ENCODE measurements at places on chromosomes 13 and 19.

DNA sequence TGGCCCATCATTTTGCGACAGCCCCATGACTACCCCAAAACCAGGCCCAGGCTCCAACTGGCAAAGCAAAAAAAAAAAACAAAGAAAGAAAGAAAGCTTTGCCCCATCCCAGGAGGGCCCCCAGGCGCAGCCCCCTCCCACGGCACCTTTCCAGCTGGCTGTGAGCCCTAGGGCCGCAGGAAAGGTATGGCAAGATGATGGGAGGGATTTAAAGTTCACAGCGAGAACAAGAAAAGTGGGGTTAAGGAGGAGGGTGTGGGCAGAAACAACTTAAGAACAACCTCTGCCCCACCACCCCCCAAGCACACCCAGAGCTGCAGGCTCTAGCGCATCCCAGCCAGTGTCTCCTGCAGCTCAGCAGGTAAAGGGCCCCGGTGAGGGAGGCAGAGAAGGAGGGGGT lies at the start of gene CYP2F1:
CYP2F1 (plus strand) TSS at position 301 of the 400 bp plus-strand sequence. CDS start 1,757 bp downstream, outside the sequence.
- DNase-seq, result no peak

DNA sequence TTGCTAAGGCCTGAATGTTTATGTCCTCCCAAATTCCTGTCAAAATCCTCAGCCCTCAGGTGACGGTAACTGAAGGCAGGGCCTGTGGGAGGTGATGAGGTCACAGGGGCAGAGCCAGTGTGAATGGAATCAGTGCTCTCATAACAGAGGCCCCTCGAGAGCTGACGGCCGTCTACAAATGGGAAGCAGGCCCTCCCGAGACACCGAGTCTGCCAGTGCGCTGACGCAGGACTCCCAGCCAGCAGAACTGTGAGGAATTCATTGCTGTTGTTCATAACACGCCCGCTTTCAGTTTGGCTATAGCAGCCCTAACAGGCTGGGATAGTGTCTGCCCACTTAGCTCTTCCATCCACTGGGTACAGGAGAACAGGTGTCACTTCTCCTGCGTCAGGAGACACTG lies 41.2 kb downstream of the CARS2 start:
- no peak for DNase-seq

DNA sequence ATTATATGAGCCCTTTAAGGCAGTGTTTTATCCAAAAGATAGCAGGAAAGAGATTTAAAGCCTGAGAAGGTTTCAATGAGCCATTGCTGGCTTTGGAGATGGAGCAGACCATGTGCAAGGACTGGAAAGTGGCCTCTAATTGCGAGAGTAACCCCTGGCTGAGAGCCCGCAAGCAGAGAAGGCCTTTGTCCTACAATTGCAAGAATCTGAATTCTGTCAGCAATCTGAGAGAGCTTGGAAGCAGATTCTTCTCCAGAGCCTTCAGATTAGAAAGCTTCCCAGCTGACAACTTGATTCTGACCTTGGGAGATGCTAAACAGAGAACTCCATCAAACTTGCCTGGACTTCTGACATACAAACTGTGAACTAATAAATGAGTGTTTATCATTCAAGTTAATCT lies 528.7 kb upstream of the KLF12 start:
- DNase-seq, result no peak

- DNase-seq, result no peak
Measured at GRCh38 chr19:2077398-2077797, 18.7 kb downstream of the MOB3A start.

DNA sequence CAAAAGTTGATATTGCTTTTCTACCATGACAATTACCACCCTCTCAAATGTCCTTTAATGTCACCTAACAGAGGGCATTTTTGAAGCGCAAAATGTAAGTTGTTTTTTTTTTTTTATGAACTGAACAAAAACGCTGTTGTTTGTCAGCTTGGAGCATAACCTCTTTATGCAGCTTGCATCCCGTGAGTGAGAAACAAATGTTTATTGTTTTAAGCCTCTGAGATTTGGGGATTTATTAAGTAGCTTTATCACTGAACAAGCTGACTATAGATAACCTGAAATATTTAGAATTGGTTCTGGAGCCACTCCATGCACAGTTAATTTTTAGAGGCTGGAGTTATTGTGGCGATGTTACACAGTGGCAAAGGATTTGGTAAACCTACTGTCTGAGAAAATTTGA lies 80.1 kb upstream of the ATXN8OS start:
- no peak for DNase-seq

- no peak for DNase-seq
Measured at GRCh38 chr13:96968027-96968426, 26.2 kb downstream of the OXGR1 start.

- DNase-seq, result no peak
Measured at GRCh38 chr19:2252797-2253105, 3.5 kb downstream of the JSRP1 start.

DNA sequence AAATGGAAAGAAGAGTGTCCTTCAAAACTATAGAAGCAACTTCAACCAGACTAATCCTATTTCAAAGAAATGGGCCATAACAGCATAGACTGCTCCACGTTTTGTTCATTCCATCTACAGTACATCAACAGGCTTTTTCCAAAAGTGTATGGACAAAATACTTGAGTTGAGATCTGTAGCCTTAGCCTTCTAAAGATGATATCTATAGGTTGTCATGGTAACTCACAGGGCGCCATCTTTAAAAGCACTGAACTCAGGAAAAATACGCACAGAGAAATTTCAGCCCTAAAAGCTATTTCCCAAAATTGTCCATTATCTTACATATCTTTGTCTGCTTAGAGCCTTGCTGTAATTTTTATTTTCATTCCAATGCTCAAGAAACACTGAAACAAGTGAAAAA lies 439.4 kb upstream of the NBEA start:
- no peak for DNase-seq

GRCh38 chr13:22736084-22736767 lies 444.6 kb upstream of the SGCG start:
- DNase-seq, result no peak

- DNase-seq, result no peak
Measured at GRCh38 chr19:2942928-2943640, 1.7 kb downstream of the ZNF77 start.

- no peak for DNase-seq
Measured at GRCh38 chr19:7868326-7868670, 5.9 kb downstream of the PRR36 start.

DNA sequence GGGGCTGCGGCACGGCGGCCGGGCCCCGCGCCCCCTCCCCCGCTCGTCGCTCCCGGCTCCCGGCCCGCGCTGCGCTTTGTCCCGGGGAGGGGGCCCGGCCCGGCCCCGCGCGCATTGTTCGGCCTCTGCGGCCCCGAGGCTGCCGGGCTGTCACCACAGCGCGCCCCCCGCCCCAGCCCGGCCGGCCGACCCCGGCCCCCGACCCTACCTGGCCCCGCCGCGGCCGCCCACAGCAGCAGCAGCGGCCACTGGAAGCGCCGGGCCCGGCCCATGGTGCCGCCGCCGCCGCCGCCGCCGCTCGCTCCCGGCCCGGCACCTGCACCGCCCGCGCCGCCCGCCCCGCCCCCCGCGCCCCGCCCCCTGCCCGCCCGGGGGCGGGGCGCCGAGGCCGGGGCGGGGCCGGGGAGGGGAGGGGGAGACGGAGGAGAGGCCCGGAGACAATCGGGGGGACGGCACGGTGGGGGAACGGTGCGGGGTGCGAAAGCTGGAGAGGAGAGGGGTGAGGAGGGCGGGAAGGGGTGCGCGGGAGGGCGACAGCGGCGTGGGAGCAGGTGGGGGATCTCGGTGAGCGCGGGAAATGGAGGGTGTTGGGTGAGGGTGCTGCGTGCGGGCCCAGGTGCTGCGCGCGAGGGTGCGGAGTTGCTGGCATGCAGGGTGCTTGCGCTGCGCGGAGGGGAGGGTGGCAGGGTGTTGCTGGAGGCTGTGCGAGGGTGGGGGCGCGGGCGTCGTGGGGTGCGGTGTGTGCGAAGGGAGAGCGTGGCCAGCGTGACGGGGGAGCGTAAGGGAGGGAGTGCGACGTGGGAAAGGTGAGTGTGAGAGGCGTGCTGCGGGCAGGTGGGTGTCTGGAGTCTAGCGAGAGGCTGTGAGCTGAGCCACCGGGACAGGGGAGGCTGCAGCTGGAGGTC lies at the start of gene CADM4:
CADM4 (minus strand) TSS at position 332 of the 905 bp plus-strand sequence; CDS start at position 272, 60 bp downstream.
- peak; percentile 31 for DNase-seq

DNA sequence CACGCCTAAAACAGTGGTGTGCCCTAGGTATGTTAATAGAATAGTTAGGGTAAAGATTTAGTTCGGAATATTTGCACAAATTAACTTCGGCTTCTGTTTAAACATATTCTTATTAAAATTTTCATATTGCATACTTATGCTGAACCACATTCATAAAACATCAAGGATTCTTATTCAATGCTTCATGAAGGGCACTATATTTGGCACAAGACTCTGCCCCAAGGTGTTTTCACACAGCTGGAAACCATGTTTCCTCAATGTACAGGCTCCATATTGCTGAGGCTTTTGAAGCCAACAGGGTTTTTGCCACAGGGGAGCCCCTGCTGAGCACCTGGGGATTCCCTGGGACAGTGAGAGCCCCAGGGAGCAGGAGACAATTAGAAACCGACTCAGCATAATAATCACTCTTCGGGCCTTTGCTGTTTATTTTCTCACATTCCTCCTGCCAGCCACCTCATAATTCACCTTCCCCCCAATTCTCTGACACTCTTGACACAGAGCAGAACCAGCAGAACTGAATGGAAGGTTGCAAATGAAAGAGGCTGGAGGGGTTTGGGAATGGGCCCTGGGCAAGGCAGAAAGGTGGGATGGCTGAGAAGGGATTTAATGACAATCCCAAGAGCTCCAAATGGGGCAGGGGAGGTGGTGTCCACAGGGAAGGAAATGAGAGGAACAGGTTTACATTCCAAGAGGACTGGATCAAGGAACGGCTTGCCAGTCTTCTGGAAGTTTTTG lies 72.3 kb upstream of the POMP start:
- DNase-seq, result no peak

- no peak for DNase-seq
Measured at GRCh38 chr19:34104557-34104956, 67.7 kb upstream of the LSM14A start.

- no peak for DNase-seq
Measured at GRCh38 chr19:35436477-35437405, 11.3 kb upstream of the FFAR2 start.

GRCh38 chr19:7871437-7872305 lies 2.5 kb downstream of the PRR36 start:
- peak; percentile 80 for DNase-seq

GRCh38 chr19:966485-967088 lies 17.6 kb upstream of the WDR18 start:
- DNase-seq, result no peak

DNA sequence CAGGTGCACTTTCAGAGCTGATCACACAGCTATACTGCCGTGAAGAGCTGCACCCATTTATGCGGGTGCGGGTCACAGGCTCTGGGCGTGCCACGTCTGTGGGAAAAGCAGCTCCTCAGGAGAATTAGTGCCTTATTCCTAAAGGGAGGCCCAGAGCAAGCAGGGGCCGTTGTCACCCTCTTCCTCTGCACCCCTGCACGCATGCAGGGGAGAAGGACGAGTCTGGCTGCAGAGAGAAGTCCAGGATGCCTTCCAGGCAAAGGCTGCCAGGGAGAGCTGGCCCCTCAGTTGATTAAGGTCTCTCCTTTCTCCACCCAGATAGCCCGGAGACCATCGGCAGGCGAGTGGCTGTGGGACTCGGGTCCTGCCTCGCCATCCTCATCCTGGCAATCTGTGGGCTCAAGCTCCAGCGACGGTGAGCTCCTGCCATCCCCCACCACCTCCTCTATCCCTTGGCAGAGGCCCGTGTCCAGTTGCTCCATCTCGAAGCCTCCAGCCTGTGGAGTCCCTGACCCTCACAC lies 3.1 kb upstream of the FFAR1 start:
- DNase-seq, result no peak

DNA sequence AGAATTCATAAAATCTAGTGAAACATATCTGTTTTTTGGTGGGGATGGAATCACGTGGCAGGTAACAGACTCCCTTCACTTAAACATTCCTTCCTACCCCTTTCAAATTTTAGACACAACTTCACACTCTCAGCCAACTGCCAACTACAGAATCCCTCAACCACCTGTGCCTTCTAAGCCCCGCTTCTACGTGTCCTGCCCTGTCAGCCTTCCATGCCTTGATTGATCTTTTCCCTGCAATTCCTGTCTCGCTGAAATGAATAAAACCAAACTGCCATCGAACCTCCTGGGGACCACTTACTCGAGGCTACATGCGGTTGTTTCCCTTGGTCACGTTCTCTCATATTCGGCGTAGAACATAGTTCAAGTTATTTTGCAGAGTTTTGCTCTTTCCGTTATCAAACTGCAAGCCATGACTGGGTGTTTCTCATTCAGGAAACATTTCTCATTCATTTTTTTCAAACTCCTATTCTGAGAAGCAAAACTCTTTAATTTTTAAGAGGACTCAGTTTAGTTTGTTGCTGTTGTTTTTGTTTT lies 1.1 kb downstream of the ZNF625 start:
- no peak for DNase-seq

GRCh38 chr19:10631874-10632273 lies 6.5 kb downstream of the SLC44A2 start:
- no peak for DNase-seq

GRCh38 chr19:11359421-11359820 lies 4.2 kb downstream of the PLPPR2 start:
- no peak for DNase-seq

DNA sequence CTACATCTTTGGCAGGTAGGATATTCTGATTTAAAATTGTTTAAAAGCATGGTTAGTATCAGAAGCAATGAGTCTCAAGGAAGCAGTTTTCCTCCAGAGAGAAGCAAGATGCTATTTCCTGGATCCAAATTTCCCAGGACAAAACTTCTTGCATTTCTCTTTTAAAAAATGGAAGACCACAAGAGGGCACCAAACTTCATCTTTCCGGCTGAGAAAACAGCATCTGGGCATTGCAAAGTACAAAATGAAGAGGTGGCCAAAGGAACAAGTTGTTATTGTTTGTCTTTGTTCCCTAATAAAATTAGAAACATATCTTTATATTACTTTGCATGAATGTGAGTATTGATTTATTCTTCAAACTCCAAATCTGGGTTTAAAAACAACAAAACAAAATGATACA lies 60.0 kb upstream of the LRCH1 start:
- no peak for DNase-seq

DNA sequence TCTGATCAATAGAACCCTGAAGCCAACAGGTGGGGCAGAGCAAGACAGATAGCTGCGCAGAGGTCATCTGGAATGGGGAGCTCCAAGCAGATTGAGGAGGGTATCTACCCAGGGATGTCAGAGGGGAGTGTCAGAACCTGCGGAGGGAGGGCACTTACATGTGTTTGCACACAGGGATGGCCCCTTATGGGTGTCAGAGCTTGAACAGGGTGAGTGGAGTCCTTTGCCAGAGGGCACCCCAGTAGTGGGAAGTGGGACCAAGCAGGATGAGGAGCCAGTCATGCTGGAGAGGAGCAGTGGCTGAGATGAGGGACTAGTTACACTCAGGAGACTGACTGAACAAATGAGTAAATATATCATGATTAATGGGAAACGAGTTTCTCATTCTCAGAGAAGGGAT lies 17.0 kb upstream of the SIGLEC14 start:
- no peak for DNase-seq

DNA sequence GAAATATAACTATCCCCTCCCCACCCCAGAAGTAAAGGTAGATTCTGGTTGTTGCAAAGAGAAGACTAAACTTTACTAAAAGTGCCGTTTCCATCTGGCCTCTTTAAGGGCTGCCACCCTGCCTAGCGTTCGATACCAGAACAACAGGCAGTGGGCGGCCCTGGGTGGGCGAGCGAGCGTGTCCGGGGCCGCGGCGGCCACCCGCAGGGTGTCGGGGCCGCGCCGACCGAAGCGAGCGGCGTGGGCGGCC lies 2.6 kb downstream of the FGF9 start:
- DNase-seq, result no peak
